ENCODE measurements at places on chromosomes 5 and 9. TPM values are rescaled to one million over a fixed set of nuclear protein-coding genes. Genes with fewer than 3 reads are reported as not detected.

DNA sequence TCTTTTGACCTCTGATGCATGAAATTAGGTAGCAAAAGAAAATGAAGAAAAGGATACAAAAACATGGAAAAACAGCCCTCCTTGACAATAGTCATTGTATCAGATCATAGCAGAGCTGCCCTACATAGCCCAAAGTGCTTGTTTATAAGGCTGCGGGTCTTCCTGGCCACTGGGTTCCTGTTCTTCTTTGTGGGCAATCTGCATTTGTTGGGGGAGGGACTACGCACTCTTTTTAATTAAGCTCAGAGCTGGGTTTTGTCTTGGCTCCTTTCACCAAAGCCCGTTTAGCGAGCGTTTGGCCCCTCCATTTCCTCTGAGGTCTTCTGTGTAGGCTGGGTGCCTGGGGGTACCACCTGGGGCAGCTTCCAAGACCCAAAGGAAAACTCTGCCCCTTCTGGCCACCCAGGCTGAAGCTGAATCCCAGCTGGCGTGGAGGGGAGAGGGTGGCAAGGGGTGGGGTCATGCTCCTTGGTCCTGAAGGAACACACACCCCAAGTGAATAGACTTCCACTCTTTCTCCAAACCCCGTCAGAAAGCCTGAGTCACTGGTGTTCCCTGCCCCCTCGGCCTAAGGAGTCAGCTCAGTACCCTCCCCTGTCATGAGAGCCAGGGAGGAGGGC lies 6.5 kb upstream of the PAX5 start:
- DNase-seq, result no peak

GRCh38 chr5:81633471-81633870 lies 117.4 kb downstream of the SSBP2 start:
- DNase-seq, result no peak

DNA sequence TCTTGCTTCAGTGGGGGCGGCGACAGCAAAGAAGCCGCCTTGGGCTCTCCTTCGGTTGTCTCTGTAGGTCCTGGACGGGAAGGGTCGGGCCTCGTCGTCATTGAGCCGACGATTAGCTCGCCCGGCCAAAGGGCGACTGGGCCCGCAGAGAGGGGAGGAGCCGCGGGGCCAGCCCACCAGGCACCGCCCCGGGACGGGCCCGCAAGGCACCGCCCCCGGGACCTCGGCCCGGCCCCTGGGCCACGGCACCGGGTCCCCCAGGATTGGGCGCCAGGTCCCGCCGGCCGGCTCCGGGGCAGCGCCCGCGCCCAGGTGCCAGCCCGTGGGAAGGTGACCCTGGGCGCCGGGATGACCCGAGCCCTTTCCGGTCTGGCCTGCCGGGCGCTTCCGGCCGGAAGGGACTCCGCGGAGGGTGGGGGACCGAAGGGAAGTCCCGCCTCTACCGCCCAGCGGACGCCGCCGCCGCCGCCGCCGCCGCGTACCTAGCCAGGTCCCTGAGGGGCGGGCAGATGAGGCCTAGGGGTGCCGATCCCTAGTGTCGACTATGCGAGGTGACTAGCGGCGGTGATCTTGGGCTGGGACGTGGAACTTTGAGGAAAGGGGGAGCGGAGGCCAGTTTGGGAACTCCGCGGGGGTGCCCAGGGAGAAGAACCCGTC lies at the start of the genes GBA2 and RGP1:
Gene GBA2, minus strand, starts transcription at position 371 of the 657 bp plus-strand sequence. CDS start 524 bp downstream, outside the sequence.
Gene RGP1, plus strand, starts transcription at position 430 of the 657 bp plus-strand sequence. CDS start 469 bp downstream, outside the sequence.
- peak; percentile 89 for DNase-seq

DNA sequence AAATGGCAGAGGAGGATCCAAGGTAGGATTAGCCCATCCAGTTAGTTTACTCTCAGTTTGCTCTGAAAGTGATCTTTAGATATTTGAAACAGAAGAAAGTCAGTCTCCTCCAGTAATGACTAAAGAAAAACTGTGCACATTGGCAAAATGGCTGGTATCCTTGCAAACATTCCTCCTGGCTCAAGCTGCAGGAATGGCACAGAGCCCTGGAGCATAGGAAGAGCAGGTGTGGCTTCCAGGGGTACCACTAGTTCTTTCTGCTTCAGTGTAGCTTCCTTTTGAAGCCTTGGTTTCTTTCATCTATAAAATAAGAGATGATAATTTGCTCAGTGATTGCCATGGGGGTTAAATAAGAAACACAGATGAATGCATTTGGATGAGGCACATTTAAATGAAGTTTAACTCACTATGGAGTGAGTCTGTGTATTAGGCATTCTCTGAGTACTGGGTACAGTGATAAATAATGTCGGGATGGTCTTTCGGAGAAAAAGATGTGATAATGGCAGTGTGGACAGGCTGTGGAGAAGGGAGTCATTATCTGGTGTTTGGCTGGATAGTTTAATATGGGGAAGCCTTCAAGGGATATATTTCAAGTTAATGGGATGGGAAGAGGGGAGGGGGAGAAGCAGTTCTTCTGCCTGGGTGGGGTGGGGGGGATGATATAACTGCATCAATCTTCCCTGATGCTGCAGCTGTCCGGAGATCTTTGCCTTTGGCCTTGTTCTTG lies 217.3 kb upstream of the KLF4 start:
- DNase-seq, result no peak

GRCh38 chr5:136094913-136095641 lies 37.6 kb upstream of the SMAD5 start:
- no peak for DNase-seq

GRCh38 chr5:158635565-158635964 lies 464.2 kb downstream of the EBF1 start:
- no peak for DNase-seq

DNA sequence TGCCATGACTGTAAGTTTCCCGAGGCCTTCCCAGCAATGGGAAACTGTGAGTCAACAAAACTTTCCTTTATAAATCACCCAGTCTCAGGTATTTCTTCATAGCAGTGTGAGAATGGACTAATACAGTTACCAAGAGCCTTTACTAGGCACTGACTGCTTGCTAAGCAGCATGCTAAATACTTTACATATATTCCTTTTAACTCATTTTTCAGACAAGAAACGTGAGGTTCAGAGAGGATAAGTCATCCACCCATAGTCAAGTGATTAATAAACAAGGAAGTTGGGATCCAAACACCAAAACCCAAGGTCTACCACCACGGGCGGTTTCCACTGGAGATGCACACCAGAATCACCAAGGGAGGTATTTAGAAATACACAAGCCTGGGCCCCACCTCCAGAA lies 50.8 kb downstream of the GABBR2 start:
- no peak for DNase-seq

GRCh38 chr5:10036136-10036815 lies 213.4 kb downstream of the ATPSCKMT start:
- no peak for DNase-seq

DNA sequence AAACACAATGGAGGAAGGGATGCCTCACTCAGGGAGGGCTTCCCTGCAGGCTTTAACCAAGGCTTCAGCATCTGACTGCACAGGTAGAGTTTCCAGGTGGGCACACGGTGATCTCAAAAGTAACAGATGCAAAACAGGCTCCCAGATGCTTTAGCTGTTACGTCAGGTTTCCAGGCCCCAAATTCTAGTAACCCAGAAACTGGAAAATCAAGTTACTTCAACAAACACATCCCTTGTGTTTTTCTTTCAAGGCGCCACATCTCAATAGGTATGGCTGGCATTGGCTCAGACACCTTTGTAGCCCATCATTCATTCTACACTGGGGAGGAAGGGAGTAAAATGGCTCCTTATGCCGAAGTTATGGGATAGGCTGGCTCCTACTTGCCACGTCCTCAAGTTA lies 27.4 kb downstream of the NRG2 start:
- peak; percentile 26 for DNase-seq

DNA sequence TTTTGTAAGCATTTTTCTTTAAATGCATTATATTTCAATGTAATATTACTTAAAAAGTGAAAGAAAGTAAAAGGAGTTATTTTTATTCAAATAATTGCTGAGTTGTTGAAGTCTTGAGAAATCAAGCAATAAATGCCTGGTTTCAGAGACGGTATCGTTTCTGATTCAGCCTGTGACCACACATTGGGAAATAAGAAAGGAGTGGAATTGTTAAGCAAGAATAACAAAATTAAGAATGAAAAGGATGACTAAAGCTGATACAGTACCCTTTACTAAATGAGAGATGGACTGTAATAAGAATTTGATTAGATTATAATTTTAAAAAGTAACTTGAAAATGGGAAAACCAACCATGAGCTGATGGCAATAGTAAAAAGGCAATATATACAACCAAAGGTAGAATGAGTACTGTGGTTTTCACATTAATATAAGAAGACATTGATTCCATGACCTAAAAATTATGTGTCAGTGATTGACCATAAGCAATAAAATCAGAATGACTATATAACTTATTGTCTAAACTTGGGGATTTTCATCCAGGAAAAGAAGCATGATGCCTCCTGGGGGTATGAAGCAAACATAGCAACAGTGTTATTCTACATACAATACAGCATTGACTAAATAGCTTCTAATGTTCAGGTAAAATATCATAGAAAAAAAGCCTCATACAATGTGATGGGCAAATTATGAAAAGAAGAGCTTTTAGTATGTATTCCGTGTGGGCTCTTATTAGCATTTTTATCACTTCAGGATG lies 101.9 kb upstream of the PRDM9 start:
- no peak for DNase-seq

- DNase-seq, result no peak
These were observed 50.2 kb downstream of the RICTOR start for GRCh38 chr5:39024005-39024404.

Gene CETN3
- total RNA-seq, result not detected

Gene ESM1
- 0.55 TPM for total RNA-seq

Gene PCDHGC4
- total RNA-seq, result 15.4 TPM

Gene LMX1B
- not detected for total RNA-seq

Gene PLCXD3
- total RNA-seq, result 2.6 TPM

Gene PPP3R2
- total RNA-seq, result not detected

Gene CRB2
- not detected for total RNA-seq

Gene SH3GL2
- 0.89 TPM for total RNA-seq

Gene PPIC
- total RNA-seq, result 10.5 TPM

Measured in stomach (tissue), 19 donors.